ENCODE measurements at places on chromosomes 5 and 9. TPM values are rescaled to one million over a fixed set of nuclear protein-coding genes. Genes with fewer than 3 reads are reported as not detected.

Gene SAXO1
- not detected for total RNA-seq

Gene MEGF10
- total RNA-seq, result not detected

Gene TAF1L
- total RNA-seq, result not detected

Gene KCNIP1
- total RNA-seq, result not detected

Gene ADAMTS19
- total RNA-seq, result not detected

Gene SLC22A4
- 1.5 TPM for total RNA-seq

Gene PDGFRB
- total RNA-seq, result 1.8 TPM

Gene CDX1
- total RNA-seq, result not detected

Gene HTR1A
- total RNA-seq, result not detected

Gene OTULINL
- total RNA-seq, result 1.8 TPM

Gene FOXD4L6
- total RNA-seq, result not detected

Gene RNF208
- 11.5 TPM for total RNA-seq

Gene SIL1
- total RNA-seq, result 35.4 TPM

Gene PCDHGA8
- 0.18 TPM for total RNA-seq

Gene TPPP
- total RNA-seq, result 0.98 TPM

Gene SHOC1
- total RNA-seq, result 0.10 TPM

Gene NME5
- 1.7 TPM for total RNA-seq

Gene OSMR
- total RNA-seq, result 82.4 TPM

Gene NEUROG1
- total RNA-seq, result not detected

Gene ARHGEF39
- 34.0 TPM for total RNA-seq

Gene INSL4
- not detected for total RNA-seq

Gene PRDM9
- not detected for total RNA-seq

Gene INSYN2B
- total RNA-seq, result 0.28 TPM

Gene PCDHAC2
- total RNA-seq, result 8.8 TPM

Gene RIMOC1
- 24.5 TPM for total RNA-seq

Gene SIGMAR1
- total RNA-seq, result 131 TPM

Gene CCDC192
- not detected for total RNA-seq

Gene DDX4
- not detected for total RNA-seq

Gene DPYSL3
- total RNA-seq, result 1.1 TPM

Gene CRHBP
- 0.10 TPM for total RNA-seq

Gene CFAP90
- 0.69 TPM for total RNA-seq

Gene TSC1
- total RNA-seq, result 27.4 TPM

Gene C1QTNF2
- total RNA-seq, result 0.44 TPM

Gene CER1
- total RNA-seq, result not detected

Gene SHC3
- total RNA-seq, result 1.7 TPM

Gene ZCCHC9
- 41.5 TPM for total RNA-seq

Gene PCDH12
- total RNA-seq, result not detected

Gene EGFLAM
- 14.8 TPM for total RNA-seq

Gene ANXA2R
- total RNA-seq, result 6.2 TPM

Gene PHYHD1
- not detected for total RNA-seq

Gene PPIP5K2
- 56.8 TPM for total RNA-seq

Gene ECSCR
- not detected for total RNA-seq

Gene PCDHGA11
- 0.39 TPM for total RNA-seq

Gene ANKRD18A
- total RNA-seq, result 9.6 TPM
